ENCODE measurements at places on chromosomes 3 and 15.
A peak's percentile ranks its signal among the peaks of the same experiment; 100 is the strongest.

- no peak for DNase-seq
These were observed 25.3 kb downstream of the EPHB3 start for GRCh38 chr3:184586851-184587250.

- DNase-seq, result no peak
These were observed 38.4 kb downstream of the TMEM158 start for GRCh38 chr3:45187694-45188141.

GRCh38 chr15:66474135-66474534 is 23.4 kb downstream of the SNAPC5 start:
- no peak for DNase-seq

DNA sequence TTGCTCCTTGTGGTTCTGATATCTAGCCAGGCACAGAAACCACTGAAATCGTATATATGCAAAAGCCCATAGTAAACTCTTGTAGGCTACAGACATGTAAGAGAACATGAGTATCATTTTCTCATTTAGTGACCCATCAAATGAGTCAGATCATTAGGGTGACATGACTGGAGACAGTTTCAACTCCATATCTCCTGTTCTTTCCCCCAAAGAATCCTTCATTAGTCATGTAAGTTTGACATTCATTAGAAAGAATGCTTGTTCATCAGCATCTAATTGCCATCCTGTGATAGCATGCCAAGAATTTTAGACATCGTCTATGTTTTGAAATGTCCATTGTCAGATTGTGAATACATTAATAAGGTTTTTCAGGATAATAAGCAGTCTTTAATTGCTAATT is 264.9 kb upstream of the TPM1 start:
- DNase-seq, result no peak

- no peak for DNase-seq
These were observed 242.4 kb downstream of the RYR3 start for GRCh38 chr15:33553157-33553556.

DNA sequence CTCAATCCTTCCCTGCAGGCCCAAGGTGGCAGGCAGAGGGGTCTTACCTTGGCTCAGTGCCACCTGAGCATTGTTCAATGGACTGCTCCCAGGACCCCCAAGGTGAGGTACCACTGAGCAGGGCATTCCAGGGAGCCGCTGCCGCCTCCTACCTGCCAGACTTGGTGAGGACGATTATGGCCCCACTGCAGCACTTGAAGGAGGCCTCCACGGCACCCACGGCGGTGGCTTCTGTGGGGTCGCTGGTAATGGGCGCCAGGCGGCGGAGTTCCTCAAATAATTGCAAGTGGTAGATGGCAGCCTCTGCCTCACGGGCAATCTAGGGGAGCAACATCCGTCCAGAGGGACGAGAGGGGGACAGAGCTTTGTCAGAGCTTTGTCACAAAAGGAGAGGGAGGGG is 4.7 kb upstream of the GRAMD2A start:
- DNase-seq, result peak; percentile 47

DNA sequence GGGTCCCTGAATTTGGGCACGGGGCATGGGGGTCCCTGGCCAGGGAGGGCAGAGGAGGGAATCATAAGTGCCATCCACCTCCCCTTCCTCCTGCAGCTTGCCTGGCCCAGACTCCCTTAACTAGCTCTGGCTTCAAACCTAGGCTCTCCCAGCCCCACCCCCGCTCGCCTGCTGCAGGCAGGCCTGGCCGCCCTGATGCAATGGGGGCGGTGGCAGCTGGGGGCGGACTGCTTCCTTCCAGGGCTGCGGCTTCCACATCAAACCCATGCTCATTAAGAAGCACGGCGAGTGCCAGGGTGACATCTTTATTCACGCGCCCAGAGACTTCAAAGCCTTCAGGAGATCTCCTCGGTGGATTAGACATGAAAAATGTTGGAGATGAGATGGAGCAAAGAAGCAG is 123.1 kb downstream of the TPRA1 start:
- no peak for DNase-seq

GRCh38 chr3:16311960-16312451 is 47.0 kb downstream of the OXNAD1 start:
- no peak for DNase-seq

DNA sequence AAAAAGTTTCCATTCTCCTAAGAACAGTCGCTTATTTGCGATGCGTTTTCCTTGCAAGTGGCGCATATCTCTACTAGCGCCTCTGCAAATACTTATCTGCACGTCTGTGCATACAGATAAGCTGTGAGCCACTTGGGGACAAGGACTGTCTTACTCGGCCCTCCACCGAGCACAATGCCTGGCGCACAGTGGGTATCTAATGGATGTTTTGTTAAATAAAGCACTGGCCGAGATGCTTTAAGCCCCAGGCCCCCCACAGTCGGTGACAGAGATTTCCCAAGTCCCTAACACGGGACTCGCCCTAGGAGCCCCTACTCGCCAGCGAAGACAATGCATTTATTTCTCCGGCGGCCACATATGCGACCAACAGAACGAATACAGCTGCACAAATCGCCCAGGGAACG is 503 bp downstream of the HLTF start:
- no peak for DNase-seq

GRCh38 chr3:126897943-126898342 is 85.0 kb upstream of the PLXNA1 start:
- no peak for DNase-seq

DNA sequence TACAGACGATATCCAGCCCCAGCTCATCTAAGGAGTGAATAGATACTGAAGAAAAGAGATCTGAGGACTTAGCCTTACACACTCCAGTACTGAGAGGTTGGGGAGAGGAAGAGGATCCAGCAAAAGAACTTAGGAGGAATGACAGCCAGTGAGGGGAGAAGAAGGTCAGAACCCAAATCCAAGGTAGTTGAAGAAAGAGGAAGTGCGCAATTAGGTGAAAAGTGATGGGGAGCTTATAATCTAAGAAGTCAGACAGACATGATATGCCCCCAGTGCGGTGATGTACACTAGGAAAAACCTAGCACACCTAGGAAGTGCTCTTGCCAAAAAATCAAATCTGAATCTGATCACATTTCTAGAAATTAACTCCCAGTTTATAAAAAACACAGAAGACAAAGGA is 20.6 kb downstream of the ENTPD3 start:
- DNase-seq, result no peak
